ENCODE measurements at places on chromosomes 1 and 21. TPM values are rescaled to one million over a fixed set of nuclear protein-coding genes. Genes with fewer than 3 reads are reported as not detected.

The CFHR5 gene
- total RNA-seq, result not detected

The TBX15 gene
- total RNA-seq, result not detected

The FASLG gene
- total RNA-seq, result not detected

The PROX1 gene
- total RNA-seq, result under 0.01 TPM

The SNX27 gene
- 38.5 TPM for total RNA-seq

The SPRR2A gene
- not detected for total RNA-seq

The CEP104 gene
- total RNA-seq, result 23.1 TPM

The AGT gene
- total RNA-seq, result 2.0 TPM

The HLCS gene
- 42.2 TPM for total RNA-seq

The IVL gene
- total RNA-seq, result not detected

The MATN1 gene
- 0.33 TPM for total RNA-seq

The BTF3L4 gene
- total RNA-seq, result 53.2 TPM

The HMGCL gene
- total RNA-seq, result 84.5 TPM

The KLHDC7A gene
- not detected for total RNA-seq
